ENCODE measurements at places on chromosomes 3 and 15.

GRCh38 chr3:2793987-2794386 is 316.2 kb downstream of the IL5RA start:
- DNase-seq: no peak

GRCh38 chr3:157120071-157120892 is 39.7 kb downstream of the CCNL1 start:
- no peak for DNase-seq

DNA sequence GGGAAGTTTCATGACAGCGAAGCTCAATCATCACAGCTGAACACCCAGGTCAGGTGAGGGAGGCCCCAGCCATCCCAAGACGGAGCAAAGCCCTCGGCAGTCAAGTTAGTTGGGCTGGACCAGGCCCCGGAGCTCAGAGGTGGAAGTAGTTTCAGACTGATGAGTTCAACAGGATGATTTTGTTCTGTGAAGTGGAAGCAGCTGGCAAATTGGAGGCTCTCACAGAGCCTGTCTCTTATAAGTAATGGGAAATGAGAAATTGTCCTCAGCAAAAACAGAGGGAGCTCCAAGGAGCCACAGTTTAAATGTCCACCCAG is 245.1 kb downstream of the XXYLT1 start:
- DNase-seq: no peak

DNA sequence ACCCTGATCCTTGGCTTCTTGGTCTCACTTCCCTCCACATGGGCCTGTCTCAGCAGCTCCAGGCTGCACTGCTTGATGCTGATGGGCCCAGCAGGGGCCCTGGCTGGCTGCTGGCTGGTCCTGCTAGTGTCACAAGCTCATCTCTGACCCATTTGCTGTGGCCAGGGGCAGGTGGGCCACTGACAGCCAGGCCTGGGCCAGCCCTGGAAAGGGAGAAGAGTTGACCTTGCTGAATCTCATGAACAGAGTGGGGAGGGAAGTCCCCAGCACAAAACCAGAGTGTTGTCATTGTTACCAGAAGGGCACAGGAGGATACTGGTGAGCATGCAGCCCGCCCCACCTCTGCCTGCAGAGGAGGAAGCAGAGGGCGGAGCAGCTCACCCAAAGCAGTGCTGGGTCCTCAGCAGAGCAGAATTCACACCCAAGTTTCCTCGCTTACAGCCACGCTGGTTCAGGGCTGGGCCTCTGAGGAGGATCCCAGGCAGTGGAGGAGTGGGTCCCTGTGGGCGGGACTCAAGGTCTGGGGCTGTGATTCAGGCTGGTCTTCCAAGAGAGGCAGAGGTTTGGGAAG is 7.6 kb upstream of the KLF15 start:
- DNase-seq: no peak

GRCh38 chr15:67480741-67481140 is 40.2 kb upstream of the C15orf61 start:
- no peak for DNase-seq

GRCh38 chr3:56364665-56365064 is 103.6 kb downstream of the ERC2 start:
- no peak for DNase-seq

DNA sequence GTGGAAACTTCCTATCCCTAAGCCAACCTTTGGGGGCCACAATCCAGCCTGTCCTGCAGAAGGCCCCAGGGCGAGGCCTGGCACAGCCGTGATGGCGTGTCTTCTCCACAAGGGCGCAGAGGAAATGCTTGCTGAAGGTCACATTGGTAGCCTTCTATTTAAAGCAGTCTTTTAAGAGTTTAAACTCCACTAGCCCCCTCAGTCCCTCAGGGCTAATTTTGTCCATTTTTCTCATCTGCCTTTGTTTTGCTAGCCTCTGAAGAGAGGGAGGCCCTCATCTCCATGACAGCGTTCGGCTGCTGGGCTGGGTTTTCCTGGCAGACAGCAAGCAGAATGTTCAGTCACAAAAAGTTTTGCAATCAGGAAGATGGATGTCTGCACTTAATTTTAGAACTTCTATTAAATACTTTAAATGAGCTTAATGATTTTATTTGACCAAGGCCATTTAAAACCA is 40.8 kb downstream of the RARB start:
- DNase-seq: no peak

- no peak for DNase-seq
Observed at GRCh38 chr15:64527263-64527984, 67.0 kb downstream of the ZNF609 start.
